Mesenchymal stem cell (in vitro differentiated cells and primary cell): ENCODE measurements at places on chromosomes 6 and 20.

- H3K27me3 ChIP-seq: peaks cover 21% of the 10 kb centered on the region
- H3K27ac ChIP-seq: no peak overlapping the region
- DNase-seq: no peak
- H3K4me1 ChIP-seq: peaks cover 1% of the 10 kb centered on the region
Observed at GRCh38 chr6:107565165-107565723, 75.3 kb downstream of the SOBP start.

DNA sequence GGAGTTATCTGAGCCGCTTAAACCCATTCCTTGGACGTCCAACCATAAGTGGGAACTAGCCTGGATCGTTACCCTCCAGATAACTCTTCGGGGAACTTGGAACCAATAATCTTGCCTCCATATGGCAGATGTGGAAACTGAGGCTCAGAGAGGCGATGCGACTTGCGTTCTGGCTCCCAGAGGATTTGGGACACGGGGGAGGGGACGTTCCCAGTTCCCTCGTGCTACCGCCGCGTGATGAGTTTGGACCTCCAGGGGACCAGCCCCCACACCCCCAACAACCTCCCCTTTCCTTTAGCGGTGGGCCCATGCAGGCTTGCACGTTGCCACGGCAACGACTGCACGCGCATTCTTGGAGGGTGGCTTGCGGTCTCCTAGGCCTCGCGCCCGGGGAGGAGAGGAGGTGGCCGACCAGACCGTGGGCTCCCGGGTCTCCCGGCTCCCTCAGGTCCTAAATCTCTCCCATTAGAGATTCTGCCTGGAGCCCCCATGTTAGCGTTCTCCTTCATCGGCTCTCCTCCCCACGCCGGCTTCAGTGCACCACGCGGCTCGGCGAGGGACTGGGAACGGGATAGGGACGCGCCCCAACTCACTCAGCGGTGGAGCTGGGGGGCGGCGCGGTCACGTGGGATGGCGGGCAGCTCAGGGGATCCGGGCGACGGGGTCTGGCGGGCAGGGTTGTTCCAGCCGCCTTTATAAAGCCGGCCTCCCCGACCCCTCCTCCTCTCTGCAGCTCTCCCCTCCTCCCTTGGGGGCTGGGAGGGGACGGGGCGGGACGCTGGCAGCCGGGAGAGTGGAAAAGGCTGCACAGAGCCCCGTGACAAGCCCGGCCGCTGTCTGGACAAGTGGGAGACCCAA, at the start of gene PLTP:
TSS of gene PLTP (minus strand) at position 670 of the 858 bp plus-strand sequence. CDS start 703 bp downstream, outside the sequence.
- DNase-seq: peak; percentile 85
- H3K27me3 ChIP-seq: no peaks in the 10 kb centered on the region
- H3K27ac ChIP-seq: peak within 1 kb of the TSS; percentile 78
- peak within 1 kb of the TSS; percentile 72 for H3K4me3 ChIP-seq
- H3K36me3 ChIP-seq: peaks cover 19% of the 10 kb centered on the region
- H3K4me1 ChIP-seq: peaks cover 19% of the 10 kb centered on the region

DNA sequence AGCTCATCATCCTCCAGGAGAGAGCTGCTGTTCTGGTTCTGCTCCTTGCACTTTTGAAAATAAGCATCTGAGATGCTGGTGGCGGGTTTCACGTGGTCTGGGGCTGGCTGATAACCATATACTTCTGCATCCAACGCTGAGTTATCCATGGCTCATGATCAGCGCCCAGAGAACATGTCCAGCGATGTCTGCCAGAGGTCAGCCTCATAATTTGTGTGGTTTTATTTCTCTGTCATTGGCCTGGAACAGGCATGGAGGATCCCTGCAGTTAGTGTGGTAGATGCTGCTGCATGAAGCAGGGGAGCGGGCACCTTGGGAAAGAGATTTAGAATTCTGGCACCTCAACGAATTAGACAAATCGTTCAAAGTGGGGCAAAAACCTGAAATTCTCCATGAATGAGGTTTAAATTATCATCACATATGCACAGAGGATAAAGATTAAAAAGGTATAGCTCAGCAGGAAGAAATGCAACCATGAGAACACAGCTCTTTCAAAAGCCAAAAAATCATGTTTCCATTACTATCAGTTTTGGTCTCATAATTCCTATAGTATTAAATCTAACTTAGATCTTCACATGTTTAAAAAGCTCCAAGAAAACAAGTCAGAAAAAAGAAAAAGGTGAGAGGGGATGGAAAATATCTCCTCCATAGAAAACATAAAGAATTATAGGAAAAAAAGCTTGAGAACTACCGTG, 157.2 kb downstream of the SOD2 start:
- H3K36me3 ChIP-seq: no peaks in the 10 kb centered on the region
- no peak overlapping the region for H3K27ac ChIP-seq
- H3K4me1 ChIP-seq: no peaks in the 10 kb centered on the region
- no peaks in the 10 kb centered on the region for H3K27me3 ChIP-seq

DNA sequence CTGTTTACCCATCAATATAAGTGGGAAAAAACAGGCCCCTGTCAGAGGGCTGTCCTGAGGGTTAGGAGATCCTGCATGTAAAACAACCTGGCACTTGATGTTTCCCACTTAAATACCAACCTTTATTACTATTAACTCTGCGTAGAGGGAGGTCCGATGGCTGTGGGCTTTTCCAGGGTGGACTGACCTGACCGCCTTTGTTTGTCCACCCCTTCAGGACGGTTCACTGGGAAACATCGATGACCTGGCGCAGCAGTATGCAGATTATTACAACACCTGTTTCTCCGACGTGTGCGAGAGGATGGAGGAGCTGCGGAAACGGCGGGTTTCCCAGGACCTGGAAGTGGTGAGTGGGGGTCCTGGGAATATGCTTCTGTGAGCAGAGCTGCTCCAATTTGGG, 47.3 kb downstream of the SASH1 start:
- no peaks in the 10 kb centered on the region for H3K27me3 ChIP-seq
- H3K27ac ChIP-seq: no peak overlapping the region
- no peak overlapping the region for H3K4me3 ChIP-seq
- no peaks in the 10 kb centered on the region for H3K4me1 ChIP-seq
- peaks cover 58% of the 10 kb centered on the region for H3K36me3 ChIP-seq

DNA sequence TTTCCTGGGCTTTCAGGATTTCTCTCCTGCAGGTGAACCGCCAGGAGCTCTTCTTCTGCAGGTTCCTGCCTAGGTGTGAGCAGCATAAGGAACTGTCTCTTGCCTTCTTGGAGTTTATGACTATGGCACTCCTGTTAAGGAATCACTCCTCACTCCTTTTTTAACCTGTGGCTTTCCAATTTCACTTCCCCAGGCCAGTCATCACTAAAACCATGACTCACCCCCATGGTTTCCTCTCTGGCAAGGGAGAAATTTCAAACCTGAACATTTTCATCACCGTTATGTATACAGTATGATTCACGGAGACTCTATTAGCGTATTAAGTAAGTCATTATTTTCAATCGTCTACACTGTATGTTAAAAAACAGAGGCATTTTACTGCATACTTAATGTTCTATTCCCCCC, 78.2 kb upstream of the ARID1B start:
- H3K27me3 ChIP-seq: no peaks in the 10 kb centered on the region
- DNase-seq: peak; percentile 58
- peaks cover 1% of the 10 kb centered on the region for H3K4me1 ChIP-seq
- no peaks in the 10 kb centered on the region for H3K36me3 ChIP-seq
- no peak overlapping the region for H3K27ac ChIP-seq
- no peak overlapping the region for H3K4me3 ChIP-seq

GRCh38 chr20:44601801-44602204, 19.4 kb downstream of the PKIG start:
- H3K27me3 ChIP-seq: no peaks in the 10 kb centered on the region
- no peak overlapping the region for H3K27ac ChIP-seq
- peaks cover 4% of the 10 kb centered on the region for H3K4me1 ChIP-seq
- no peak overlapping the region for H3K4me3 ChIP-seq
- peak; percentile 38 for DNase-seq

GRCh38 chr6:143536461-143536865, 24.9 kb upstream of the FUCA2 start:
- H3K27me3 ChIP-seq: peaks cover 5% of the 10 kb centered on the region
- H3K36me3 ChIP-seq: no peaks in the 10 kb centered on the region
- DNase-seq: peak; percentile 35
- no peak overlapping the region for H3K27ac ChIP-seq
- H3K4me3 ChIP-seq: peak overlapping the region; percentile 78

DNA sequence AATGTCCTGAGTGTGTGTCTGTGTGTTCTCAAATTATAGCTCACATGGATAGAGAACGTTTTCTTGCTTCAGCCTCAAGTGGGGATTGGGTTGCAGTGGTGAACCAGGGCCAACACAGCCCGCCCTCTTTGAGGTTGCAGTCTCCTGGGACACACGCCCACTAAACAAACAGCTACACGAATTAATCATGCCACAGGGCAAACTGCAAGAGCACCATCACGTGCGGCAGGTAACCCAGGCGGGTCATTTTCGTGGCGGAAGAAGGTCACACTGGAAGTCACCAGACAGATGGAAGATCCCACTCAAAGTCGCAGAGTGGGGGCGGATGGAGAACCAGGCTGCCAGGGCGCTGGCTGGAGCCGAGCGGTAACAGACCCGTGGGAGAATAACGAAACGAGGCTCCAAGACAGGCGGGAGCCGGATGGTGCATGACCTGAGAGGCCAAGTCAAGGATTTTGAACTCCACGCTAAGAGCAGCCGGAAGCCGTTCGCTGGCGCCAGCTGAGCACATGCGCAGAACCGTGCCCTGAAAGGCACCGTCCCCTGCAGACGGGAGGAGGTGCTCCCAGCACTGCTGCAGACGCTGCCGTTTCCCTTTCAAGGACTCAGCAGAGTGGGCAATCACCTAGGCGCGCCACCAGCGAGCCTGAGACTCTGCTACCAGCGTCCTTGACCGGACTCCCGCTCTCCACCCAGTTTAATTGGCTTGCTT, 10.7 kb downstream of the DLL1 start:
- peaks cover 7% of the 10 kb centered on the region for H3K27me3 ChIP-seq
- H3K4me3 ChIP-seq: peak overlapping the region; percentile 76
- DNase-seq: no peak
- H3K4me1 ChIP-seq: peaks cover 2% of the 10 kb centered on the region

- peaks cover 29% of the 10 kb centered on the region for H3K4me1 ChIP-seq
- no peaks in the 10 kb centered on the region for H3K36me3 ChIP-seq
- DNase-seq: peak; percentile 85
- peak overlapping the region; percentile 89 for H3K27ac ChIP-seq
- H3K27me3 ChIP-seq: no peaks in the 10 kb centered on the region
Observed at GRCh38 chr6:2432292-2432691, 186.9 kb upstream of the GMDS start.

GRCh38 chr6:27547157-27548075, 74.5 kb upstream of the ZNF184 start:
- peak; percentile 76 for DNase-seq
- no peak overlapping the region for H3K27ac ChIP-seq
- no peaks in the 10 kb centered on the region for H3K36me3 ChIP-seq
- peaks cover 4% of the 10 kb centered on the region for H3K4me1 ChIP-seq
- peaks cover 14% of the 10 kb centered on the region for H3K27me3 ChIP-seq

- no peaks in the 10 kb centered on the region for H3K36me3 ChIP-seq
- H3K27me3 ChIP-seq: no peaks in the 10 kb centered on the region
- H3K27ac ChIP-seq: no peak overlapping the region
- H3K4me3 ChIP-seq: no peak overlapping the region
Observed at GRCh38 chr6:128903715-128904114, 20.8 kb downstream of the LAMA2 start.

GRCh38 chr20:3811467-3812258, 8.7 kb upstream of the AP5S1 start:
- no peak overlapping the region for H3K4me3 ChIP-seq
- H3K27ac ChIP-seq: peak overlapping the region; percentile 79

- no peaks in the 10 kb centered on the region for H3K4me1 ChIP-seq
- no peaks in the 10 kb centered on the region for H3K36me3 ChIP-seq
- DNase-seq: peak; percentile 75
- H3K4me3 ChIP-seq: no peak overlapping the region
- H3K27me3 ChIP-seq: no peaks in the 10 kb centered on the region
Observed at GRCh38 chr6:80366714-80367113, 260.2 kb downstream of the BCKDHB start.

- no peaks in the 10 kb centered on the region for H3K36me3 ChIP-seq
- H3K4me1 ChIP-seq: no peaks in the 10 kb centered on the region
- H3K4me3 ChIP-seq: no peak overlapping the region
- H3K27me3 ChIP-seq: no peaks in the 10 kb centered on the region
Observed at GRCh38 chr6:96522465-96523009, 931 bp downstream of the UFL1 start.

GRCh38 chr6:147077251-147077650, 127.0 kb upstream of the STXBP5 start:
- H3K4me1 ChIP-seq: no peaks in the 10 kb centered on the region
- no peak for DNase-seq
- no peak overlapping the region for H3K27ac ChIP-seq
- no peak overlapping the region for H3K4me3 ChIP-seq
- no peaks in the 10 kb centered on the region for H3K36me3 ChIP-seq
- no peaks in the 10 kb centered on the region for H3K27me3 ChIP-seq

DNA sequence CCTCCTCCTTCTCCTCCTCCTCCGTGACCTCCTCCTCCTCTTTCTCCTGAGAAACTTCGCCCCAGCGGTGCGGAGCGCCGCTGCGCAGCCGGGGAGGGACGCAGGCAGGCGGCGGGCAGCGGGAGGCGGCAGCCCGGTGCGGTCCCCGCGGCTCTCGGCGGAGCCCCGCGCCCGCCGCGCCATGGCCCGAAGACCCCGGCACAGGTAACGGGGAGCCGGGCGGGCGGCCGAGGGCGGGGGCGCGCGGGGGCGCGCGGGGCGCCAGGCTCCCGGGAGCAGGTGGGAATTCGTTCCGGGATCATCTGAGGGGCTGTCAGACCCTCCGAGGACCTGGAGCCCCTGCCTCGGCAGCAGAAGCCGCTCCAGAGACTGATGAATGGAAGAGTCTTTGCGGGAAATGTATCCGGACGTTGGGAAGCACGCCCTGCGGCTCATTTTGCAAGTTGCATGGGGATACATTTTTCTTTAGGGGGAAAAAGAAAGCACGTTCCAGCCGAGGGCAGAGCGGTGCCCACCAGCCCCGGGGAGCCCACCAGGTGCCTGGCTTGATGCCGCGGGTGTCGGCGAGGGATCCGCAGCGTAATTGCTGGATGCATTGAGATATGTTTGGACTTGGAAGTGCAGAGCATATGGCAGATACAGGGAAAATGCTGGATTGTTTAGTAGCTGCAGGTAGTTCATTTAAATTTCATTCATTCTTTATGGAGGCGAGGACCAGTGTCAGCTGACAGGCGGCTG, 394 bp downstream of the MYB start:
- no peak overlapping the region for H3K27ac ChIP-seq
- H3K4me1 ChIP-seq: peaks cover 25% of the 10 kb centered on the region
- H3K36me3 ChIP-seq: no peaks in the 10 kb centered on the region

- no peaks in the 10 kb centered on the region for H3K36me3 ChIP-seq
- H3K4me3 ChIP-seq: no peak overlapping the region
- no peaks in the 10 kb centered on the region for H3K27me3 ChIP-seq
Observed at GRCh38 chr6:8627085-8627861, 191.9 kb upstream of the SLC35B3 start.

GRCh38 chr6:22353101-22353500, 56.3 kb upstream of the PRL start:
- H3K27me3 ChIP-seq: no peaks in the 10 kb centered on the region
- H3K4me1 ChIP-seq: no peaks in the 10 kb centered on the region
- no peak overlapping the region for H3K27ac ChIP-seq
- no peaks in the 10 kb centered on the region for H3K36me3 ChIP-seq
- no peak overlapping the region for H3K4me3 ChIP-seq

- H3K36me3 ChIP-seq: no peaks in the 10 kb centered on the region
- H3K27me3 ChIP-seq: no peaks in the 10 kb centered on the region
- no peak for DNase-seq
- no peaks in the 10 kb centered on the region for H3K4me1 ChIP-seq
Observed at GRCh38 chr6:68059899-68060298, 575.2 kb upstream of the ADGRB3 start.

GRCh38 chr6:161356167-161356854, 82.5 kb upstream of the AGPAT4 start:
- H3K4me3 ChIP-seq: no peak overlapping the region
- no peaks in the 10 kb centered on the region for H3K27me3 ChIP-seq
- DNase-seq: no peak
- peaks cover 9% of the 10 kb centered on the region for H3K4me1 ChIP-seq
- no peaks in the 10 kb centered on the region for H3K36me3 ChIP-seq
